ENCODE measurements at places on chromosomes 1 and 21. TPM values are rescaled to one million over a fixed set of nuclear protein-coding genes. Genes with fewer than 3 reads are reported as not detected.

The WNT9A gene
- total RNA-seq: 2.0 TPM

The SPOCD1 gene
- total RNA-seq: 0.08 TPM

- DNase-seq: peak; percentile 35
Measured at GRCh38 chr1:46131712-46132528, 509 bp downstream of the PIK3R3 start.

GRCh38 chr1:229950020-229950419, 117.0 kb upstream of the GALNT2 start:
- no peak for DNase-seq

- no peak for DNase-seq
Measured at GRCh38 chr1:242425232-242425631, 99.3 kb downstream of the PLD5 start.

GRCh38 chr1:207971331-207972219, 60.6 kb upstream of the CD34 start:
- no peak for DNase-seq

- DNase-seq: no peak
Measured at GRCh38 chr1:70387507-70387906, 23.6 kb upstream of the CTH start.

GRCh38 chr1:172224871-172225270, 195.6 kb upstream of the C1orf105 start:
- no peak for DNase-seq

- DNase-seq: no peak
Measured at GRCh38 chr21:36038701-36039497, 21.4 kb downstream of the SETD4 start.

GRCh38 chr1:239243006-239243405, 143.4 kb upstream of the CHRM3 start:
- no peak for DNase-seq
